Activated CD8-positive, alpha-beta T cell treated with anti-CD3 and anti-CD28 coated beads, Interleukin-2, amount 10 ng/mL, durations not matched to agents 7 days and 5 days (primary cell): ENCODE measurements at places on chromosomes 4 and X. TPM values are rescaled to one million over a fixed set of nuclear protein-coding genes. Genes with fewer than 3 reads are reported as not detected.

DNA sequence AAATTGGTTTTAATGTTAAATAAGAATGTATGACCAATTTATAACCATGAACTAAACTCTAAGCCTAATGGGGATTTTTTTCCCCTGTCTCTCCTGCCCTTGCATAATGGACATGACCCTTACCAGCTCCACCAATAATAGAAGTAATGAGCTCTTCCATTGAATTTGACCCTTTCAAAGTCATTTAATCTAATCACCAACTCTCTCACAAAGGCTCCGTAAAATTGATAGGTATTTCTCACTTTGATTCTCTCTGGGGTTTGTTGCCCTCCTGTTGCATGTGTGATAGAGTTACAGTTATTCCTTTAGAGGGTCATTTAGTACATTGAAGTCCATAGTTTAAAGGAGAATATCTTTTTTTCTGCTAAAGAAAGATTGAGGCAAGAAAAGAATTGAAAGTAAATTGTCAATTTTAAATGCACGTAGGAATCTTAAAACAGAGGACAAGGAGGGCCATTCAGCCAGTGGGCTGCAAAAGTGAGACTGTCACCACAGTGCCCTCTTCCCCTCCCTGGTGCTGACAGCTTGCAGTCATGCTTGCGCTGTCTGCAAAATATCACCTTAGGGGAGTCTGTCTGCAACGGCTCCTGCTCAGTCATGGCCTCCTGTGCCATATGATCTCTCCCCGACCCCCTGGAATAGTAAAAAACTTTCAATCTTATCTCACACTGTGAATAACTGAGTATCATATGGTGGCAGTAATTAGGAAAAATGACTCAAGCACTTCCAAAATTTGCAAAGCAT lies 307.5 kb upstream of the GNPDA2 start:
- no peaks in the 10 kb centered on the region for H3K36me3 ChIP-seq
- H3K27ac ChIP-seq = no peak overlapping the region
- no peaks in the 10 kb centered on the region for H3K4me1 ChIP-seq

DNA sequence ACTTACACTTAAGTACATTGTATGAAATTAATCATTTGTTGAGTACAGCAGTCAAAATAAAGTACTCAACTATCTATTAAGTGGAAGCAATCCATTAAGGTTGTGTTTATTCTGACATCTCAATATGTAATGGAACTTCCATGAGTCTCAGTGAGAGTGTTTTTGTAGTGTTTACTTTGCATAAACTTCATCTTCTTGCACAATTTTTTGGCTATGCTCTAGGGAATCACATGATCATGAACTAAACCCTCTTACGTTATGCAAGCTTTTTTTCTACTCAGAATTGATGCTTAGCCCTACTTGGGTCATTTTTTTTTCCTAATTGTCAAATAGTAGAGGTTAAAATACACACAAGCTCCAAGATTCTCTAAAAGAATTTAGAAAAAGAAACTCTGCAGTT lies 21.1 kb upstream of the PIGA start:
- peaks cover 5% of the 10 kb centered on the region for H3K27me3 ChIP-seq
- H3K36me3 ChIP-seq = no peaks in the 10 kb centered on the region
- no peak overlapping the region for H3K27ac ChIP-seq
- no peak for DNase-seq

DNA sequence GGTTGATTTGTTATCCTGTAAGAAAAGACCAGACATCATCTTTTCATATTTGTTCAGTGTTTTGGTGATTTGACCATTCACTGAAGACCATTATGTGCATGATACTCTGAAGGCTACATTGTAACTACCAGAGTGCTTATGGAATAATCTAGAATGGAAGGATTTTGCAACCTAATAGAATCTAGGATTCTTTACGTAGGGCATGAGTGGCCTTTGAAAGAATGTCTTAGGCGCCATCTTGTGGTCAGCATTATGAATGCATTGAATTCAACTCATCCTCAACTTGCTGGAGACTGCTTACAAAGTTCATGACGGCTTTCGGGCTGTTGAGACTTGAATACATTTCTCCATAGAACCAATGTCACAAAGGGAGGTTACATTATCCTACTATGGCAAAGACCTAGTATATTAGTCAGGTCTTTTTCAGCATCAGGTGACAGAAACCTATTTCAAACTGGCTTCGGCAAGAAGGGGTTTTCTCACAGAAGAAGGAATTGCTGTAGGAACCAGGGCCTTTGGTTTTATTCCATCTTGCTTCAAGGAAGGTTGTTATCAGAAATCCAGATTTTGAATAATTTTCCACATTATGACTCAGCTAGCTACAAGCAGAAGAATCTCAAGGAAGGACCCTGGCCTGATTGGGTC lies 104.1 kb downstream of the GPAT3 start:
- peaks cover 10% of the 10 kb centered on the region for H3K27me3 ChIP-seq
- no peak overlapping the region for H3K27ac ChIP-seq
- H3K4me3 ChIP-seq = no peak overlapping the region
- H3K4me1 ChIP-seq = no peaks in the 10 kb centered on the region
- peak; percentile 73 for DNase-seq

DNA sequence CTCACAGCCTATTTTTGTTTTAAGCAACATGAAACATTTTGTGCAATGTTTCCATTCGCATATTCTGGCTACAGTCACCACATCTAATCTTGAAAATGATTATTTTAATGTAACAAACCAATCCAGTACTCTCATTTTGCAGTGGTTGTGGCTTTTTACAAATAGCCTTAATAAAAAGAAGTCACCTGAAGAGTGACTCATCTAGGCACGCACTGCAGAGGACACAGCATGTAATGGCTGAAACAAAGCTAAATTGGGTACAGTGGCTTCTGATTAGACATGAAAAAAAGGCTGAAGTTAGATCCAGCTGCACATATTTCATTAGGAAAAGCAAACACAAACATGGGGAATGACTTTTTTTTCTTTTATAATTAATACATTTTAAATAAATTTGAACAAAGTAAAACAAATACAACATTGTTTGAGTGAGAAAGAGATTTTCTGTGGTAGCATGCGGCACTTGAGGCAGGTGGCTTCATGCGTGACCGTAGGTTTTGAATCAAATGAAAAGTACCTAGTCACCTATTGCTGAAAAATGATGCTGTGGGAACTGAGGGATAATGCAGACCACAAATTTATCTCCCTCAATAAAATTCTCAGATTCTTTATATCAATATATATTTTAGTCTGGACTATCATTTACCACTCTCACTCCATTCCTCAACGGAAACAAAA lies 240.8 kb upstream of the DDX53 start:
- no peak overlapping the region for H3K4me3 ChIP-seq
- no peaks in the 10 kb centered on the region for H3K36me3 ChIP-seq
- no peak for DNase-seq
- H3K27me3 ChIP-seq = no peaks in the 10 kb centered on the region
- no peak overlapping the region for H3K27ac ChIP-seq

GRCh38 chr4:1290165-1290977 lies 680 bp downstream of the MAEA start:
- peaks cover 15% of the 10 kb centered on the region for H3K36me3 ChIP-seq
- H3K4me1 ChIP-seq = peaks cover 41% of the 10 kb centered on the region
- peak overlapping the region; percentile 93 for H3K4me3 ChIP-seq
- peak overlapping the region; percentile 92 for H3K27ac ChIP-seq
- peak; percentile 47 for DNase-seq

- H3K27me3 ChIP-seq = no peaks in the 10 kb centered on the region
- no peak overlapping the region for H3K4me3 ChIP-seq
- no peaks in the 10 kb centered on the region for H3K36me3 ChIP-seq
- no peak for DNase-seq
- no peaks in the 10 kb centered on the region for H3K4me1 ChIP-seq
- no peak overlapping the region for H3K27ac ChIP-seq
Measured at GRCh38 chr4:5631352-5632065, 76.8 kb downstream of the EVC2 start.

DNA sequence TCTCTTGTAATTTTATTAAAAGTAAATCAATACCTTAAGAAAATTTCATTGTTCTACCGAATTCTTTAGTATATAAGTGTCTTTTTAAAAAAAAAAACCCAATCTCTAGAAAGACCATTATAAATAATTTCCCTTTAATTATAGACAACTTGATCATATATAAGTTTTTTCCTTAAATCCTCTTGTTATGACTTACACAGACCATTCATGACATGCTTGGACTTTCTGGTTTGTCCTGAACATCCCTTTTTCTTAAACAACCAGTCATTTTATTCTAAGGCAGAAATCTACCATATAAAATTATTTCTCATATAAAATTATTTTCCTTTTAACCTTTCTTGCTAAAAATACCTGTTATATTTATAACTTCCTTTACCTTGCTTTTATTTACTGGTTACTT lies 15.4 kb upstream of the FHDC1 start:
- H3K27me3 ChIP-seq = peaks cover 2% of the 10 kb centered on the region
- H3K27ac ChIP-seq = no peak overlapping the region
- DNase-seq = no peak
- no peaks in the 10 kb centered on the region for H3K4me1 ChIP-seq
- no peak overlapping the region for H3K4me3 ChIP-seq

- H3K27me3 ChIP-seq = no peaks in the 10 kb centered on the region
- no peaks in the 10 kb centered on the region for H3K36me3 ChIP-seq
Measured at GRCh38 chrX:146854281-146854680, 39.7 kb upstream of the CXorf51A start.

Gene XAGE2
- not detected for total RNA-seq

Gene ABCD1
- 14.6 TPM for total RNA-seq

Gene ODAPH
- not detected for total RNA-seq

Gene CENPI
- total RNA-seq = 39.6 TPM

Gene ABHD18
- total RNA-seq = 26.4 TPM
